RWPE1 (cell line): ENCODE measurements at places on chromosomes 7 and 10.

DNA sequence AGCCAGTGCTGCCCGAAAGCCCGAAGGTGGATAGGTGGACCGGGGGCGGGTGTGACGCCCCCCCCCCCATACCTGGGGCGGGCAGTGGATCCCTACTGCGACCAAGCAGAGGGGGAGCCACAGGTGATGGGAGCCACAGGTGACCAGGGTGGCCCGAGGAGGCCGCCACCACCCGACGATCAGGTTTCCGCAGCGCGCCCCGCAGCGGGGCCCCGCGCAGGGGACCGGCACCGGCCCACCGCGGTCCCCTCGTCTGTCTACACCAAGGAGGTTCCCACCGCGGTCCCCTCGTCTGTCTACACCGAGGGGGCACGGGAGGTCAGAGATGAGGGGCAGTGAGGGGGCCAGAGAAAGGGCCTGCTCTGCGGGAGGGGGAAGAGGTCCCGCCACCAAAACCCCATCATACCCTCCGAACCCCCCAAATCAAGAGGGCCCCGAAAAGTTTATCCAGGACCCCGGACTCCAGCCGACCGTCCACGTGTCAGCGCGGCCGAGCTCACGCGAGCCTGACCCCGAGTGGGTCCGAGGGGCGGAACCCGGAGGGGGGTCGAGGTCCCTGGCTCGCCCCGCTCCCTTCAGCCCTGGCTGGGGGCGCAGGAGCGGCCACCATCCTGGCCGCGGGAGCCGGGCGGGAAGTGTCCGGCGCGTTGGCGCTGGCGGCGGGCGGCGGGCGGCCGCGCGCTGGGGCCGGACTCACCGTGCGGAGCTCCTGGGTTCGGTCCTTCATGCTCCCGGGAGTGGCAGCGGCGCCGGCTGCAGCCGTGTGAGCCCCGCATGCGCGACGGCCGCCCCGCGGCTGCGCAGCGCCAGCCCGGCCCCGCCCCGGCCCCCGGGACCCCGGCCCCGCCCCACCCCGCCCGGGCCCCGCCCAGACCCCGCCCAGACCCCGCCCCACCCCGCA is at the start of gene STX1A:
TSS of gene STX1A (minus strand) at position 765 of the 901 bp plus-strand sequence. CDS start at position 727, 38 bp downstream.
- peak; percentile 87 for DNase-seq

GRCh38 chr7:106887421-106887820 is 22.3 kb downstream of the PIK3CG start:
- DNase-seq, result no peak

- no peak for DNase-seq
These were observed 46.7 kb downstream of the THNSL1 start for GRCh38 chr10:25063157-25063556.

DNA sequence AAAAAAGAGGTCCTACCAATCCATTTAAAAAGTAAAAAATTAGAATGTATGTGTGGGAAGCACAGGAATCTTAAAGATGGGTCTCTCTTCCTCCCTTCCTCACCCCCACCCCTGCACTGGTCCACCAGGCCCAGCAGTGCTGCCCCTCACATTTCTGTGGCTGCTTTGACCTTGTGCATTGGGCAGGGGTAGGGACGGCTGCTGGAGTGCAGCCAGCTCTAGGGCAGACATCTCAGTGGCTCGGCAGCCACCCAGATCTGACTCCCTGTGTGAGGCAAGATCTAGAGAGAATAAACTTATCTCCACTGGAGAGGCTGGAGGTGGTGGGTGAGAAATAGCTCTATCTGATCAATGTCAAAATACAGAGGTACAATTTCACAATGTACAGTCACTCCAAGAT is 6.7 kb downstream of the FAM180A start:
- no peak for DNase-seq

- DNase-seq, result peak; percentile 78
These were observed 2.3 kb downstream of the DDIT4 start for GRCh38 chr10:72276013-72276387.

DNA sequence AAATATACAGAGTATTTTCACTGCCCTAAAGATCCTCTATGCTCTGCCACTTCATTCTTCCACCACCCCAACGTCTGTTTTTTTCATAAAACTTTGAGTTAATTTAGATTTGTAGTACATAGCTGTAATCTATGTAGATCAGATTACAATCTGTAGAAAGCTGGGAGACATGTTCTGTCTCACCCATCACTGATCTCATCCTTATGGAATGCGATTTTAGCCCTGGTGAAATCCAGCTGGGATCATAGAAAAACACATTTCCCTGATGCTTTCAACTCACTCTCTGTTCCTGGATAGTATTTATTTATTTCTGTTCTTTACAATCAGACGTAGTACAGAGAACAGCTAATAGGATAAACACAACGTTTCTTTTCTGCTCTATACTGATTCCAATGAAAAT is 521.0 kb downstream of the KIF20B start:
- DNase-seq, result peak; percentile 88

DNA sequence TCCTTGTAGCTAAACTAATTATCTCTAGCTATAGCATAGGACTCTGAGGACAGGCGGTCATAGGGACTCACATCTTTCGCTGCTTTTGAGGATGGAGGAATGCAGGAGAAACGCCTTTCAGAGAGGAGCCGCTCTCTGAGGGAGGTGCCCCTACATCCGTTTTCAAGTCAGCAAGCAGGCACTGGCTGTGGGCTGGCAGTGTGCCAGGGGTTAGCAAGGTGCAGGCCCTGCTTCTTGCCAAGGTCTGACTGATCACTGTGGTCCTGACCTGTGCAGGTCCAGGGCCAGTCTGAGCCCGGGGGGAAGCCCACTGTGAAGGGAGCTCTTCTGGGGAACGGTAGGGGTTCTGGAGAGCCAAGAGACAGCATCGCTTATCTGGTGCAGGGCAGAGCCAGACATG is 89.4 kb downstream of the SH3PXD2A start:
- DNase-seq, result no peak

- DNase-seq, result no peak
These were observed 7.2 kb downstream of the HOXA13 start for GRCh38 chr7:27192546-27193334.

DNA sequence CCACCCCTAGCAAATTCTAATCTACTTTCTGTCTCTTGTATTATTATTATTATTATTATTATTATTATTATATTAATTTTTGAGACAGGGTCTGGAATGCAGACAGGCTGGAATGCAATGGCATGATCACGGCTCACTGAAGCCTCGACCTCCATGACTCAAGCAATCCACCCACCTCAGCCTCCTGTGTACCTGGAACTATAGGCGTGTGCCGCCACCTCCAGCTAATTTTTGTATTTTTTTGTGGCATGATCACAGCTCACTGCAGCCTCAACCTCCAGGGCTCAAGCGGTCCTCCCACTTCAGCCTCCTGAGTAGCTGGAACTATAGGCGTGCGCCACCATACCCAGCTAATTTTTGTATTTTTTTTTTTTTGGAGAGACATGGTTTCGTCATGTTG is 2.6 kb upstream of the TMEM139 start:
- no peak for DNase-seq

GRCh38 chr10:109343293-109343692 is 580.0 kb downstream of the XPNPEP1 start:
- DNase-seq, result no peak
